ENCODE measurements at places on chromosomes 7 and 10.
A peak's percentile ranks its signal among the peaks of the same experiment; 100 is the strongest.

DNA sequence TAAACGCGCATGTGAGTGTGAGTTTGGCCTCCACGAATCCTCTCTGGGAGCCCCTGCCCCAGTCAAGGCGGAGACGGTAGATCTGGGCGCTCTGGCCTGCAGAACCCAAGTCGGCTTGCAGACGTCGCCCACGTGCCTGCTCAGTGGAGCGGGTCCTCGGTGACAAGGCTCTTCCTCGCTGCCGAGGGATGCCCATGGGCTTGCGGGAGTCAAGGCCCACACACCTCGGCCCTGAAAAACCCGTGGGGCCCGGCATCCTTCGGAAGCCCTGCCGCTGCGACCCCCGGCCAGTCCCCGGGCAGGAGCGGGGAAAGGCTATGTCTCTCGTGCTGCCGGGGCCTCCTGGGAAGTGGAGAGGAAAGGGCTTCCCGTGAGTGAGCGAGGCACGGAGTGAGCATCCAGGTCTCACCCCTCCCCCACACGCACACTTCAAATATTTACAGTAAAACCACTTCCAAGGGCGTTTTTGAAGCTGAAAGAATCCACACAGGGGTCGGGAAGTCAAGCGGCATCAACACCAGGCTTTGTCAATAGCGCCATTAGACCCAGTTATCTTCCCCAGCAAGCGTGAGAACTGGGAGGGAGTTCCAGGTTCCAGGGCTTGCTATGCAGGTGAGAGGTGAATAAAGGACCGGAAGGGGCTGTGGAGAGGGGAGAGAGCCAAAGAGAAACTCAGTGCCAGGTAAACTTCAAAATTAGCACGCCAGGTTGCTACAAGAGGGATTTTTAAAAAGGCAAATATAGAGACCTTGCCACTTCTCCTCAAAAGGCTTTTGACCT lies 1.1 kb upstream of the MNX1 start:
- DNase-seq = peak; percentile 45

GRCh38 chr10:97682042-97682441 lies 5.0 kb downstream of the AVPI1 start:
- DNase-seq = no peak

GRCh38 chr7:30717181-30717580 lies 34.8 kb upstream of the INMT start:
- no peak for DNase-seq

DNA sequence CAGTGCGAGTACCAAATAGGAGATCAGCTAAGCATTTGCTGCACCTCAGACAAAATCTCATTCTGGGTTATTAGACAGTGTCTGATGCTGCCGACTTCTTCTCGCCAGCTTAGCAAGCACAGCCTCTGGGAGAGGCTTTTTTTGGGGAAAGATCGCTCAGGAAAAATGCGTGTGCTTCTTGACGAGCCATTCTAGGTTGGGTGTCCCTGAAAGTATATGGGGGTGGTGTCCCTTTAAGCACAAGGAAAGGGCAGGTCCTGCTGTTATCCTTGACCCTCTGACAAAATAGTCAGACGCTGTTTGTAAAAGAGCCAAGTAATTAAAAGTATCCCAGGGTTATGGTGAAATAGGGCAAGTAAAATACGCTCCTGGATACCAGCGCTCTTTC lies 540.1 kb upstream of the FZD8 start:
- DNase-seq = no peak

GRCh38 chr7:74320645-74321221 lies 31.5 kb downstream of the CLIP2 start:
- DNase-seq = no peak

DNA sequence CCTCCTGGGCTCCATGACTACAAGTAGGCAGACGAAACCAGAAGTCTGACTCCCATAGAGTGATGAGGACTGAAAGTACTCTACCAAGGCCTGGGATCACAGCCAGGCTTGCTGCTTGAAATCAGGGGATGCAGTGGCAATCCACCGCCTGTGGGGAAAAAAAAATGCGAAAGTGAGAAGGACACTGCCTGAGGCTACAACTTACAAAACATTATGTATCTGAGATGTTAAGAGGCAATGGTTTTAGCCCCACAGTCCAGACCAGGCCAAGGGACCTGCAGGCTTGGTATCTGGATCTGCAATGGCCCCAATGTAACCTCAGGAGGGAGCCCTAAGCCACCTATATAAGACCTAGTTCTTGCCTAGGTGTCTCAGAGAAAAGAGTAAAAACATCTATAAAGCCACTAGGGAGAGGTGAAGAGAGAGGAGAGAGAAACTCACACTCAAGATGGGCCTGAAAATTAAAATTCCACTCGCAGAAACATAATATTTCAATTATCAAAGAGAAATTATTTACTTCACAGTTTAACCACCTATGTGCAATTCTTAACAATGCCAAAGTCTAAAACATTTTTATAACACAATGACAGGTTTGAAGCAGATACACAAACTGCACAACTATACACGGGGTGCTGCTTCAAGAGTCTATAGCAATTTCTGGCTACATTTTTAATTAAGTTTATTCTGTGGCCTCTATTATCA lies 13.9 kb downstream of the DNAJC1 start:
- DNase-seq = peak; percentile 60

GRCh38 chr7:139016931-139017511 lies 18.8 kb downstream of the ZC3HAV1L start:
- peak; percentile 76 for DNase-seq

GRCh38 chr10:116978901-116979300 lies 26.1 kb downstream of the SHTN1 start:
- no peak for DNase-seq

GRCh38 chr10:58797356-58797755 lies 284.7 kb downstream of the BICC1 start:
- DNase-seq = no peak

DNA sequence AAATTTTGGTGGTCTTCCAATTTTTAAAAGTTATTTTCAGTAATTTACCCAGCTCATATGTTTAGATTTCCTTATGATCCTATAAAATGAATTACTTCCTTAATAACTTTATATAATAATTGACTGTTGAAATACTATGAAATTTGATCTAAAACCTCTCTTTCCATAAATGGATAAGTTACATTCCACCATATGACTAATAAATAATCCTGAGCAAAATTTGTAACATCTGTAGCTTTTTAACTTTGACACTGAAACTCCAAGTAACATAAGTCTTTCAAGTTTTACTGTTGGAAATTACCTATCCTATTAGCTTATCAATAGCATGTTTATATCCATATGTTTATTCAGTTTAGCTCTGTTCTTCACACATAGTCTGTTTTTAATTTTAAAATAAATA lies 85.3 kb downstream of the HECTD2 start:
- DNase-seq = no peak

DNA sequence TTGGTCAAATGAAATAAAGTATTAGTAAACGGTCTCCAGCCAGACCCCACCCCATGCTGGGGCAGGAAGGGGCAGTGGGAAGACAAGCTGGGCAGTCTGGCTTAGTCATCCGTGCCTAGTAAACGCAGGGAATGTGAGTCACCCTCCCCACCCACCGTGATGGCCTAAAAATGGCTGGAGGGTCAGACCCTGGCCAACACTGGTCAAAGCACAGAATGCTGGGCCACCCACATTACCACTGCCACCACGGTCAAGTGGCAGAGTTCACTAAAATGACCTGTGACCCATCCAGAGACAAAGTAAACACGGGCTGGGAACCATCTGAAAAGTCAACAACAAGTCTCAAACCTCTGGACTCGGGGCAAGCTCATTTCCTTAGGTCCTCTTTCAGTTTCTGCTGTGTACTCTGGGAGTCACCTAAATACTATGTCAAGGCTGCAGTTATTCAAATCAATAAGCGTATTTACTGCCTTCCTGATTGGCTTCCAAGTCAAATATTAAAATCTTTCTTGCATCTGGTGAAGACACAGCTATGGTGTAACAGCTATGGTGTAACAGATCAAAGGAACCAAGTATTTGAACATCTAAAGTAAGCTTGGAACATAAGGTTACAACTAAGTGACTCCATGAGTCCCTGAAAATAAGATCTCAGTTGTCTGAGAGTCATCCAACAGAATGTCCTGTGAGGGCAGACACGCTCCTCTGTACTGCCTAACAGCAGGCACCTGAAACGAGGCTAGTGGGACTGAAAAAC lies 3.0 kb downstream of the ZFAND2A start:
- DNase-seq = no peak

- peak; percentile 2 for DNase-seq
These were observed 722.7 kb upstream of the CELF2 start for GRCh38 chr10:10294881-10295529.

GRCh38 chr7:20340839-20341238 lies 10.1 kb downstream of the ITGB8 start:
- DNase-seq = no peak

DNA sequence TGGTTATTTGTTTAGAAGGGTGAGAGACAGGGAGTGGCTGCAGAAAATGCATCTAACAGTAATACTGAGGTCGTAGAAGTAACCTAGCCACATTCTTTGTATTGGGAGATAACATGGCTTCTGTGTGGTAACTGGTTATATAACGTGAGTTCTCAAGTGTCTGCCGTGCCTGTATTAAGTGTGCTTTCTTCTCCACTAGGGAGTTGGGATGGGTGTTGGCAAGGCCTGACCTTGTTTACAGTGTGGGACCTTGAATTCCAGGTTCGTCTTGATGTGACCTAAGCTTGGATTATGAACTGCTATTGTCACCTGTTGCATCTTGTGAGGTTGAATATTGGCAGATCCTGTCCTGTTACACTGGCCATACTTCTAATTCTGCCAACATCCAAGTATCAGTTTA lies 145.3 kb upstream of the NAMPT start:
- DNase-seq = no peak

All from NCI-H1092 (cell line).